ENCODE measurements at places on chromosomes 4 and X.

DNA sequence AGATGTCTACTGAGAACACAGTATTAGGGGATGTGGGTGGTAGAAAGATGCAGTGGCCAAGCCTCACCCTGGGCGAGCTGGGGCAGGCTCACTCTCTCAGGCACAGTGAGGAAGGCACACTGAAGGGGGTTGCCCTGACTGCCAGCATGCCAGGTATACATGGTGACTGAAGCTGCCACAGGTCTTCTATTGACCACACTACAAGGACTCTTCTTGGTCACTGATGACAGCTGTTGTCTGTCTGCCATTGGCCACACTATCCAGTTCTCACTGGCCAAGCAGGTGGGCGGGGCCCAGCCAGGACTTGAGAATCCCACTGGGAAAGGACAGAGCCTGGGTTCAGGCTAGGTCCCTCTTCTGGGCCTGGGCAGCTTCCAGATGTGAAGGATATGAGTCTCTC is 39.7 kb upstream of the TBC1D14 start:
- no peak for DNase-seq

- no peak for DNase-seq
These were observed at the start of gene F8 for GRCh38 chrX:155022585-155022984. F8 (minus strand) TSS chrX:155022723; CDS start chrX:155022552, 171 bp downstream.

DNA sequence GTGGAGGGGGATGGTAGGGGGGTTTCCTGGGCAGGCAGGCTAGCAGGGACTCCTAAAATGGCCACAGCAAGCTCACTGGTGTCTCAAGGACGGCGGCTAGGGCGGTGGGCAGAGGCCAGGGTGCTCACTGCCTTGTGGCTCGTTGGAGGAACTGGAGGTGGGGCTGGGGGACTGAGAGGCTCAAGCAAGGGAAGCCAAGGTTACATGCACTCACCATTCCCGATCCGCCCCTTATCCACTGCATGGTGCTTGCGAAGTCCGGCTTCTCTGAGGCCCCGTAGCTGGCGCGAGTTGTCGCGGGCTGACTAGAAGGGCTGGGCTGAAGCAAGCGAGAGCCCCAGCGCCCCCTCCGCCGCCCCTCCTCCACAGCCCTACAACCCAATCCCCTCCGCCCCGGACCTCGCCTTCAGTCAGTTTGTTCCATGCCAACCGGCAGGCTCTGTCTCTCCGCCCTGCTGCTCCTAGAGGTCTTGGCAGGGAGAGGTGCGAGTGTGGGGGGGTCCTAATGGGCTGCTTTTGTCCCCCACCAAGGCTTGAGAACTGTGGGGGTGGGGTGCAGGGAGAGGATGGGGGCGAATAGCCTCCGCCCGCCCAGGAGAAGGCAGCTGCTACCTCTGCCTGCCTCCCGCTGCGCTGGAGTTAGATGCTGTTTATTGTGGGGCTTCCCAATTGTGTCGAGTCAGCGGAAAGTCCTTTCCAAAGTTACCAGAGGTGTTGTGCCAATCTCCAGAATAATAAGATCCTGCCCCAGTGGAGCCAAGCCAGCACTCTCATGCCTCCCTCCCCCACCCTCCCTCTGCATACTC is at the start of gene ARHGEF9:
Gene ARHGEF9, minus strand, starts transcription at position 313 of the 806 bp plus-strand sequence. Its CDS starts 69 bp downstream, at position 244.
- DNase-seq: no peak

DNA sequence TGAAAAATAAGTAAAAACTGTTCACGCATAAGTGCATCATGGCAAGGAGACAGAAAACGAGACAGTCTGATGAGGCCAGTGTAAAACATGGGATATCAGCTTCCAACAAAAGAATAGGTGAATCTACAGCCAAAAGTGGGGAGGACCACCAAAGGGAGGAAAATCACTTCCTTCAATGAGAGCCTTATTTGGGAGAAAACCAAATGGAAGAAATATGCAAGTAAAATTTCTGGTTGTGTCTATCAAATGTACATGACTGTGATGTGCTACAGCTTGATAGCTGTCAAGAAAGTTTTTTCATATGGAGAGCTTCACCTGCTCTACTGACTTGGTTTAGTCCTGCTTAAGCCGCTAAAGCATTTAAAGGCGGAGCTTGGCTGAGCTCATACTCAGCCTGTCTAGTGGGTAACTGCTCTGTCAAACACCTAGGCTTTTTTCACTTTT is 66.2 kb downstream of the MAGEA1 start:
- no peak for DNase-seq

DNA sequence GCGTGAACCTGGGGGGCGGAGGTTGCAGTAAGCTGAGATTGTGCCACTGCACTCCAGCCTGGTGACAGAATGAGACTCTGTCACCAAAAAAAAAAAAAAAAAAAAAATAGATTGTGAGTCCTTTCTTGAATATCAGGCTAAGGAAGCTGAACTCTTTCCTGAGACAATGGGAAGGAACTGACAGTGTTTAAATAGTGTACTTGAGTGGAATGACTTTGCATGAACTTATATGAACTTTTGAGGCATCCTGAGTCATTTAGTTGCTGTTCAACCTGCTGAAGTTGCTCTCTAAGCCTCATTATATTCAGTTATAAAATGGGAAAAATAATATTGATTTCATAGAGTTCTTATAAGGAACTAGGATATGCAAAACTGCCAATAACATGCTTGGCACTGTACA is 79.3 kb upstream of the LIMCH1 start:
- DNase-seq: no peak

DNA sequence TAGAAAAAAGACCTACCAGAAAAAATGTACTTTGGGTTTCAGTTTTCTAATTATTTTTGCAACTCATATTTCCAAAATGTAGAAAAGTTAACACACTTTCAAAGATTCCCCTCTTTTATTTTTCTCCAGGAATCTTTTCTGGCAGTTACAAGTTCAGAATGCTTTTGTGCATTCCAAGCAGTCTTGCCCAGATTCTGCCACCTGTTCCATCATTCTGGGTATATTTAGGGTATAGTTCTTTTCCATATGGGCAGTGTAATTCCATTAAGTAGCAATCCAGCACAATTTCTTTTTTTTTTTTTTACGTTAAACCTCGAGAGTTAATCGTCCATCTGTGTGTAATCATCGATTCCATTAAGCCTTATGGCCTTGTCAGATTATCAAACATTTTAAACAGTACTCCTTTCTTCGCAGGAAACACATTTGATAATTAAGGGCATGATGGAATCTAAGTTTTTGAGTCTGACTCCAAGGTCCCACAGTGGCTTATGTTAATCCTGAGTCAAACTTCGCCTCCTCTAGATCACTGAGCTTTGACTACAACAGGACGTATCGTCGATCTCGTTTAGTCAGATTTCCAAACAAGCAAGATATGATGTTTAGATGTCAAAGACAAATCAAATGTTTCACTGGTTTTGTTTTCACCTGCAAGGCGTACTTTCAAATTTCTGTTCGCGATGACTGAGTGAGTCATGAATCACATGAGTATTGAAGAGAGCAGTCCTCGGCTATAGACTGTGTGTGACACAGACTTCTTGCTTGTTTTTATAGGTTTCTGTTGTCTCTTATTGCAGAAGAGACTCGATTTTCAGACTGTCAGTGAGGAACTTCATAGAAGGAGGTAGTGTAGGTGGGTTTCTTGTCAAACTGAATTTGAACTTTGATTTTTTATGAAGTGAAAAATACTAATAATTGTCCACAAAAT is 118.9 kb upstream of the GK2 start:
- no peak for DNase-seq

DNA sequence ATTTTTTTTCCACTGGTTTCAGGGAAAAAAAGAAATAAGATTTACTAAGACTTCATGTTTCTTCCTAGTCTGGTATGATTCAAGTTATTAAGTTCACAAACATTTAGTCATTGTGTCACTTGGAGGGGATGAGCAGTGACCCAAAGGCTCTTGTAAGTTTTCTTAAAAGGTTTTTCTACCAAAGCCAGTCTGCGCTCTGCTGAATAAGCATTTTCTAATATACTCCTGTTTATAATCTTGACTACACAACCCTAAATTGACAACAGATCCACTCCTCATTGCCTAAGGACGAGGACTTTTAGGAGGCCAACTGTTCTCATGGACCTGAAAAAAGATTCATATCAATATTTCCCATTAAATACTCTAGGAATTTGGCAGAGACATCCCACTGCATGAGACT is 161.1 kb upstream of the TLL1 start:
- DNase-seq: no peak

DNA sequence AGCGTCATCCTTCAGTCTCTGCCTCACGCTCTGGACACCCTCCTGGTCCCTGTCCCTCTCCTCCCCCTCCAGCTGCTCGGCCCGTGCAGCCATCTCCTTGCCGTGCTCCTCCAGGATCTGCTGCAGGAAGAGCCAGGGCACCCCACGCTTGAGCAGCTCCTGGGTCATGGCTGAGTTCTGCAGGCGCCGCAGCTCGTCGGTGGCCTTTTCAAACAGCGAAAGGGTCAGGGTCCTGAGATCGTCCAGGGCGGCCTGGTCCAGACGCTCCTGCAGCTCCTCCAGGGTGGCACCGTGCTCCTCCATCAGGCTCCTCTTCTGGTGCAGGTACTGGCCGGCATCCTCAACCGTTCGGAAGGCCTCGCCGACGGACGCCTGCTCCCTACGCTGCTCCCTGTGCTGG is 85.8 kb downstream of the EVC2 start:
- DNase-seq: no peak

- DNase-seq: no peak
These were observed 42.4 kb upstream of the GLRA3 start for GRCh38 chr4:174871407-174871806.

DNA sequence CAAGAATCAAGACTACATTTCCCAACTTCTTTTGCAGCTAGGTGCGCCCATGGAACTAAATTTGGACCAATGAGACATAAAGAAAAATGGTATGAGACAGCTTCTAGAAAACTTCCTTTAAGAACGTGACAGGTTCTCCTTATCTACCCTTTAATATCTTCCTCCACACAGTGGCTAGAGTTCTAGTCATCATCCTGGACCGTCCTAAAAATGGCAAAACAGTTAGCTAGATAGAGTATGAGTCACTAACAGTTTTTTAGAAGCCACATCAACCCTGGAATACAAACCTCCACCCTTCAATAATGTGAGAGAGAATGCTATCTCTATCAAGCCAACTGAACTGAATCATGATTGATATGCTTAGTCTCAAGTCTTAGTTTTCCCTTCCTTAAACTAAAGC is 267.9 kb upstream of the SLC7A11 start:
- no peak for DNase-seq

DNA sequence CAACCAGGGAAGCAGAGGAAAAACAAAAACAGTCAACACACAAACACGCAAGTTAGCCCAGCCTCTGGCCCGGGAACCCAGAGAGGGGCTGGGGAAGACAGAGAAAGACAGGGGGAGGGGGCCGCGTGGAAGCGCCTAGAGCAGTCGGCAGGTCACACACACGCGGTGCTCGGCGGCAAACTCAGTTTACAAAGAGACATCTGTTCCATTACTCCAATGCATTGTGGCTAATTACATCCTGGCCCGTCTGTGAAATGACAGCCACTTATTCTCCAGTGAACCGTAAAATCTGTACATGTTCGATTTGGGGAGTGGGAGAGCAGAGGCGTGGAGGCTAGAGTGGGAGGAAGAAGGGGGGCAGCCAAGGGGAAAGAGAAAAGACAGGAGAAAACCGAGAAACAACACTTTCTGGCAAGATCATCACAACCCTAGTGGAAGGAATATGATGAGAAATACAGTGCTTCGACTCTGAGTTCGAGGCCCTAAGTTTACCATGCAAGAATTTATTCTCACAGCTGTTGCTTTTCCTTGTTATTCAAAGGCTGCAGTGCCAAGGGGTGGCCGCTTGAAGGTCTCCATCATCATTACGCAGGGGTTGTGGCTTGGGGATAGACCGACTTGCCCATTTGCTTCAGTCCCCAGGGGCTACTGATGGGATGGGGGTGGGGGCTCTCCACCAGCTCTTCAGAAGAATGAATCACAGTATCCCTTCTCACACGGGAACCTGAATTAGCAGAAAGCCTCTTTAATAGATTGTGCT is 167.7 kb downstream of the MGST2 start:
- DNase-seq: no peak

- DNase-seq: no peak
These were observed 28.1 kb upstream of the HPRT1 start for GRCh38 chrX:134431894-134432293.

DNA sequence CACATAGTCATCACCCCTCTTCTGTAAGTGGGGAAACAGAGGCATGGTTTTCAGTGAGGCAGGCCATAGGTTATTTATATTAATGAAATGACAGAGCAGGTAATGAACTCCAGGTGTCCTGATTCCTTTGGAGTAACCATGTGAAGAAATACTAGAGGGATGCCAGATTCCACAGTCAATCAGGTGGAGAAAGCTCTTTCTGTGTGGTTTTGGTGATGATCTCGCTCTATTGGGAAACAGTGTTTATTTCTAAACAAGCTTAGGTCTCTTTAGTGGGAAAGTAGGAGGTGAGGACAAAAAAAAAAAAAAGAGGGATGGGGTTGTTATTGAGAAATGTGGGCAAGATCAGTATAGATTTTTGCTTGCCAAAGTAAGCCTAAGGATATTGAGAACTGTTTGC is 12.2 kb downstream of the DOCK11 start:
- no peak for DNase-seq

DNA sequence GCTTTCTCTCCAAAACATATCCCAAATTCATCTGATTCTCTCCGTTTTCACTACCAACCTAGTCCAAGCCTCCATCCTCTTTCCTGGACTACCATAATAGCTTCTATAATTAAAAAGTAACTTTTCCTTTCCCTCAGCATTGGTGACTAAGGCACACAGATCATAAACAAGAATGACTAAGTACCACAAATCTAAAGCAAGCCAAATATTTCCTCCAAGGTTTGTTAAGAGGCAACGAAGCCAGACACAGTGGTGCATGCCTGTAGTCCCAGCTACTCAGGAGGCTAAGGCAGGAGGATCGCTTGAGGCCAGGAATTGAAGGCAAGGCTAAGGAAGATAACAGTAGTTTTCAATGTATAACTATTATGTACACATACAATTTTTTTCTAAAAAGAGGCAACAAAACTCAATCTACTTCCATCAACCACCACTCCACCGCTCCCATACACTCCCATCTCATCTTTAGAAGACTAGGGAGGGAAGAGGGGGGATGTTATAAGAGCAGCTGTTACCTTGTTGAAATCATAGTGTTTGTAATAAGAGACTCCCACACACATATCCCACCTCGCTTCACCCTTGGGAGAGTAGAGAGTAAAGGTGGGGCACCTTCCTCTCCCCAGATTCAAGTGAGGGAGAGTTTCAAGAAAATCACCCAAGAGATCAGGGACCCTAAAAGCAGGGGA is 4.2 kb upstream of the JCHAIN start:
- no peak for DNase-seq

DNA sequence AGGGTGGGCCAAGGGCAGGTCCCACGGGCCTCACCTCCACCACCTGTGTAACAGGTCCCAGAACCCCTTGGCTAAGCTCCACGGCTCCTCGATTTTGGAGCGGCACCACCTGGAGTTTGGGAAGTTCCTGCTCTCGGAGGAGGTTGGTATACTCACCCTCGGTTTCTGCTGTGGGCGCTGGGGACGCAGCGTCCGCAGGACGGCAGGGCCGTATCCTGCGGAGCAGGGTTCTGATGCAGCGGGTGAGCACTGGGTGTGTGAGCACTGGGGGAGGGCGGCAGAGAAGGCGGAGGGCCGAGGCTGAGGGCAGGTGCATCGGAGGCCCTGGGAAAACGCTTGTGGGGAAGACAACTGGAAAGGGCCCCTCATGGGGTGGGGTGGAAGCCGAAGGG is 11.0 kb downstream of the ATP5ME start:
- no peak for DNase-seq
